Fibroblast of skin of right biceps (primary cell): ENCODE measurements at places on chromosomes 3 and 15.

DNA sequence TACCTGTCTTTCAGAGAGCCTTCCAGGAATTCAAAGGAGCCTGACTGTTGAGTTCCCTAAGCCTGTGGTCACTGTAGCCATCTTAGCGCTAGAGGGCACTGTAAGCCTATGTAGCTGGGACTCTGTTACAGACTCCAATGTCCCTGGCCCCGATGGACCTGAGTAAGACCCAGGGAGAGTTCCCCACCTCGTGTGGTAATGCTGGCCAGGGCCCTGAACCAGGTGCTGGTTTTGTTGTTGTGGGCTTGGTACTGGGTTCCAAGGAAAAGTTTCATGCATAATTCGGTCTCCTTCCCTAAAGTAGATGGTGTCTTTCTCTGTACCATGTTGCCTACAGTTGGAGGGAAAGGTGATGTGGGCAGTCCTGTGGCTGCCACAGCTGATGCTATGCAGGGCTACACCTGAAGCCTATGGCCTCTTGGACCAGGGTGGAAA lies 32.4 kb downstream of the CDAN1 start:
- DNase-seq: peak; percentile 65

- DNase-seq: no peak
Observed at GRCh38 chr3:120311863-120312794, 27.1 kb upstream of the GPR156 start.

DNA sequence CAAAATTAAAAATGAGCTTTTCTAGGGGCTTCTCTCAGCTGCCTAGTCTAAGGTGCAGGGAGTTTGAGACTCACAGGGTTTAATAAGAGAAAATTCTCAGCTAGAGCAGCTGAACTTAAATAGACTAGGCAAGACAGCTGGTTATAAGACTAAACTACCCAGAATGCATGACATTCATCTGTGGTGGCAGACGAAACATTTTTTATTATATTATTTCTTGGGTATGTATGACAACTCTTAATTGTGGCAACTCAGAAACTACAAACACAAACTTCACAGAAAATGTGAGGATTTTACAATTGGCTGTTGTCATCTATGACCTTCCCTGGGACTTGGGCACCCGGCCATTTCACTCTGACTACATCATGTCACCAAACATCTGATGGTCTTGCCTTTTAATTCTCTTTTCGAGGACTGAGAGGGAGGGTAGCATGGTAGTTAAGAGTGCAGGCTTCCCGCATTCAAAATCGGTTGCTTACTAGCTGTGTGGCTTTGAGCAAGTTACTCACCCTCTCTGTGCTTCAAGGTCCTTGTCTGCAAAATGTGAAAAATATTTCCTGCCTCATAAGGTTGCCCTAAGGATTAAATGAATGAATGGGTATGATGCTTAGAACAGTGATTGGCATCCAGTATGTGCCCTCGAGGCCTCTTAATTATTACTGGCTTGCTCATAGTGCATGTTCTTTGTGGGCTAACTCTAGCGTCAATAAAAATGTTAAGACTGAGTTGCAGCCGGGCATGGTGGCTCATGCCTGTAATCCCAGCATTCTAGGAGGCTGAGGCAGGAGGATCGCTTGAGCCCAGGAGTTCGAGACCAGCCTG lies 984 bp downstream of the CCR5 start:
- DNase-seq: no peak

DNA sequence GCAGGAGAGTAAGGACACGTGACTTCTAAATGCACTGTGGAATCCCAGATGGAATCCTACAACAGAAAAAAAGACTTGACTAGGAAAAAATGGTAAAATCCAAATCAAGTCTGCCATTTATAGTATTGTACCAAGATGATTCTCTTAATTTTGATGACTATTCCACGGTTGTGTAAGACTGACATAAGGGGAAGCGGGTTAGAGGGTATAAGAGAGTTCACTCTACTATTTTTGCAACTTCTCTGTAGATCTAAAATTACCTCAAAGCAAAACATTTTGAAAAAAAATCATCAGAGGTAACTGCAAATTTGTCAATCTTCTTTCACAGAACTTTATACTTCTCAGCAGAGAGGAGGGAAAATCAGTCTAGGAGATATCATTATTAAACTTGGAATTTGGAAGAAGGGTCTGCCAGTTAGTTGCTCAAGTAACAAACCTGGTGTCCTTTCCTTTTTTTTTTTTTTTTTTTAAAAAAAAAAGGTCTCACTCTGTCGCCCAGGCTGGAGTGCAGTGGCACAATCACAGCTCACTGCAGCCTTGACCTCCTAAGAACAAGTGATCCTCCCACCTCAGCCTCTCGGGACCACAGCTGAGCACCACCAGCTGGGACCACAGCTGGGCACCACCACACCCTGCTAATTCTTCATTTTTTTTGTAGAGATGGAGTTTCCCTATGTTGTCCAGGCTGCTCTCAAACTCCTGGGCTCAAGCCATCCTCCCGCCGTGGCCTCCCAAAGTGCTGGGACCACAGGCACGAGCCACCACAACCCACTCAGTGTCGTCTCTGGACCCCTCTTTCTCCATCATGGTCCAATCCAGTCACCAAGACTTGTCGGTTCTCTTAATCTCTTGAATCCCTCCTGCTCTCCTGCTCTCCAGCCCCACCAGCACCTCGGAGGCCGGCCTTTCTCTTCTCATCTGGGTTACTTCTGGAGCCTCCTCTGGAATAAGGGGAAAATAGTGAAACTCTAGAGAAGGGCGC lies 14.9 kb upstream of the HES1 start:
- no peak for DNase-seq

DNA sequence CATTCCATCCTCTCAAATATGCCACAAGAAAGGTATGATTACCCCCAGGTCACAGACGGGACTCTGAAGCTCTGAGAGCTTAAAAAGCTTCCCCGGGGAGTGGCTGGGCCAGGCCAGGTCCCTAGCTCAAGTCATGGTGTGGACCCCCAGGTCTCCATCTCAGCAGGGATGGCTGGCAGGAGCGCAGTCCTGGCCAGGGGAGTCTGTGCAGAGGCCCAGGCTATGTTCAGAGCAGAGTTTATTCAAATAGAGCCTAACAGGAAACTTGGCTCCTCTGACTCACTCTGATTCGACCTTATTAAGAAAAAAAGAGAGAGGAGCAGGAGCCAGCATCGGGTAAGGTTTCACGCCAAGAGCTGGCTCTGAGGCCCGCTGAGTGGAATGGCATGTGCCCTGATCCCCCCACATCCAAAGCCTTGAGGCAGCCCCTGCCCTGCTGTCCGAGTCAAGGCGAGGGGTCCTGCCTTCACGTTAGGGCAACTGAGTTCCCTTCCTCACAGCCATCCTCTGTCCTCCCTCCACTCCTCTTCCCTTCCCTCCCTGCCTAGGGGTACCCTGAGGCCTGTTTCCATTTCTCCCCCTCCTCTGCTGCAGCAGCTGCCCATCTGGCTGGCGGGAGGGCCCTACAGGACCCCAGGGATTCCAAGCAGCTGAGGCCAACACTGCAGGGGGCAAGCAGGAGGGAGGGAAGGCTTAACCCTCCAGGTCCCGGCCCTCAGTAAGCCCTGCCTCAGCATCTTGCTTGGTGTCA lies 1.9 kb upstream of the LOXL1 start:
- peak; percentile 91 for DNase-seq

- no peak for DNase-seq
Observed at GRCh38 chr3:46314517-46314916, 39.4 kb upstream of the CCR2 start.

- no peak for DNase-seq
Observed at GRCh38 chr3:114370537-114371174, 76.8 kb downstream of the TIGIT start.

- DNase-seq: no peak
Observed at GRCh38 chr15:40852529-40852928, 8.7 kb downstream of the SPINT1 start.

DNA sequence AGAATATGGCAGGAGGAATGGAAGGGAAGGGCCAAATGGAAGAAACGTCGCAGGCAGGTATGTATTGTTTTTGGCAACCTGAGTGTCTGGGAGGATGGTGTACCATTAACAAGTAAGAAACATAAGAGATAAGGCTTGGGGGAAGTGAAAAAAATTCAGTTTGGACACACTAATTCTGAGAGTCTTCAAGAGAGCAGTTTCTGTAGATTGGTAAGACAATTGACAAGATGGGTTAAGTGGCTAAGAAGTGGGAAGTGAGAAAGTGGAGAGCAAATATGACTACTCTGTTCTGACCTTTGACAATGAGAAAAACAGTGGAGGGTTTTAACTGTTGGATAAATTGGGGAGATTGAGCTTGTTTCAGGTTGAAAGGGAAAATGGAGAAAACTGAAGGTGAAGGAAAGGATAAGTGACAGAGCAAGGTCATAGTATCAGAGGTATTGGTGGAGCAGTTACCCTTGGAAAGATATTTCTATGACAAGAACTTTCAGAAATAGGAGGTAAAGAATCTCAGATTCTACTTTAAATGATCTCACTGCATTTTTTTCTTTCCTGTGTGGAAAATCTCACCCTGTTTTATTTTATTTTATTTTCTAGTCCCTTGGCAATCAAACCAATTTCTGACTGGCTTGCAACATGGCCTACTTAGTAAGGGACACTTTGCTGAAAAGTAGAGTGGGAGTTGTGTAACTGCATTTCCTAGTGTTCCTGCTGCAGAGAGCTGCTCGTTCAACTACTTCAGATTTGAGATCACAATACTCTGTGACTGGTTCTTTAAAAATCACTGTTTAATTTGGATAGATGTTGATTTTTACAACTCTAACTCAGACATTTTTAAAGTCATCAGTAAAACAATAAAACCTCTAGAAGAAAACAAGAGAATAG lies 23.1 kb upstream of the GABPB1 start:
- no peak for DNase-seq

- no peak for DNase-seq
Observed at GRCh38 chr3:172698631-172699030, 12.2 kb downstream of the NCEH1 start.

GRCh38 chr3:62771331-62772072 lies 103.7 kb downstream of the CADPS start:
- DNase-seq: no peak

GRCh38 chr3:39164414-39164813 lies 11.0 kb upstream of the CSRNP1 start:
- no peak for DNase-seq

- DNase-seq: peak; percentile 63
Observed at GRCh38 chr3:160003520-160004128, 15.0 kb downstream of the IL12A start.
